ENCODE measurements at places on chromosomes 6 and 20.

GRCh38 chr6:137044366-137045221 is at the start of gene IL20RA:
Gene IL20RA (minus strand): TSS chr6:137044965. CDS start chr6:137044728, 237 bp downstream.
- peak; percentile 64 for DNase-seq

DNA sequence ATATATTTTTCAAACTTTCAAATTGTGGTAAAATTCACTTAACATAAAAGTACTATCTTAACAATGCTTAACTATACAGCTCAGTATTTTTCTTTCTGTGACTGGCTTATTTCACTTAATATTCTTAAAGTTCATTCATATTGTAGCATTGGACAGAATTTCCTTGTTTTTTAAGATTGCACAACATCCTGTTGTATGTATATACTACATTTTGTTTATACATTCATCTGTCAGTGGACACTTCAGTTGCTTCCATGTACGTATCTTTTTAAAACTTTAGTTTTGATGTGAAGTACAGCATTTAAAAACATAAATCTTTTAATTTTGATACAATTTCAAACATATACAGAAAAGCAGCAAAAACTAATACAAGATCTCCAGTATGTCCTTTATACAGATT is 220.7 kb downstream of the ZFAND3 start:
- DNase-seq = no peak

DNA sequence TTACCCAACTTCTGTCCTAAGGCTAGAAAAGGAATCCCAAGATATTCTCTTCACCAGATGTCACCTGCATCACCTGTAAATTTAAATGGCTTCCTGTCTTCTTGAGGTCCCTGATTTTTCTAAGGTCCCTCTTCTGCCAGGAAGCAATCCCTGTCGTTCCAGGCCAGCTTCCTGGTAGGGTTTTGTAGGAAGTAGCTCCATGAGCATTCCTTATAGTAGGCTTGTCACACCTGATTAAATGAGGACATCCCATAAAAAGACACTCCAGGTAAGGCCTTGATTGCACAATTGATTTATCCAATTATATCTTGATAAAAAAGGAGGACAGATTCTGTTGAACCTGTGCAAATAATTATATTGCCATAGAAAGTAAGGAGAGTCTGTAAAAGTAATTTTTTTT is 8.7 kb downstream of the RAB44 start:
- no peak for DNase-seq

DNA sequence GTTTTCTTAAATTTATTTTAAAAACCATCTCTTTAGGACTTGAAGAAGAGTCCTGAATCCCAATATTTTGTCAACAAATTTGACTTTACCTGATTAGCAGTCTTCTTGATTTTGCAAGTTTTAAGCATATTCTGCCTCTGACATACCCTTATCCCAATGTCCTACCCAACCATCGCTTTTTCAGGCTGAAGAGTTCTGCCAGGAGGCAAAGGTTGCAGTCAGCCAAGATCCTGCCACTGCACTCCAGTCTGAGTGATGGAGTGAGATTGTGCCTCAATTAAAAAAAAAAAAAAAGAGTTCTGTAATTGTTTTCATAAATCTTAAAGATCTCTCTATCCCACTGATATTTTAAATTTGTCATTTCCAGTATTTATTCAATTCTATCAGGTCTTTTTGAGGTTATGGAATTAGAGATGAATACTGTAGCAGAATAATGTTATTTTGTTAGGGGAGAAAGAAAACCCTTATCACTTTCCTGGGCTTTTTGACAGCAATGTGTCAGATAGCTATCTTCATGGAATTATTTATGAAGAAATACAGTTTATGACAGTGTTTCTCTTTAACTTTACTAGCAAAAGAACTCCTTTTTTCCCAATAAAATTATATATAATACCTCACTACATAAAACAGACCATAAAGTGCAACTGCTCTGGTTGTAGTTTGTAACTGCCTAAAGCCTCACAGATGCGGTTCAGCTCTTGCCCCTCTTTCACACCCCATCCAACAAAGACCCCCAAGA is 78.2 kb downstream of the IBTK start:
- DNase-seq = no peak

DNA sequence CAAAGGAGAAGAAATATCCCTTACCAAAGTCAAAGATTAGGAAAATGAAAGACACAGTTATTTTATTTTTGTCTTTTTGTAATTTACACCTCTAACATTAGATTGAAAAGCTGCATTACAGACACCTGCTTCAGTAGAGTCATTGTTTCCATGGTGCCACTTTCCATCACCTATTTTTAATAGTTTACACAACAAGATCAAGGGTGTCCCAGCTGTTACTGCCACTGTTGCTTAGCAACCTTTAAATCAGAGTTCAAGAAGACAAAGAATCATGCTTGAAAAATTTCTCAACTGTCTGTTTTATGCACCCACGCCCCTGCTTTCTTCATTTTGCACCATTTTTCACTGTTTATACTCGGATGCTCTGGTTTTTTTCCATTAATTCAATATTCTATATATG is 668.2 kb upstream of the GJE1 start:
- no peak for DNase-seq

All from sciatic nerve (tissue), 2 donors.